ENCODE measurements at places on chromosomes 4 and X. TPM values are rescaled to one million over a fixed set of nuclear protein-coding genes. Genes with fewer than 3 reads are reported as not detected.

- DNase-seq, result no peak
Observed at GRCh38 chr4:101941816-101942358, 151.4 kb downstream of the BANK1 start.

GRCh38 chrX:16067886-16068515 lies 55.4 kb upstream of the GRPR start:
- no peak for DNase-seq

GRCh38 chr4:125010796-125011503 lies 298.4 kb upstream of the ANKRD50 start:
- DNase-seq, result no peak

GRCh38 chr4:73068491-73069337 lies 802 bp downstream of the COX18 start:
- DNase-seq, result peak; percentile 60

DNA sequence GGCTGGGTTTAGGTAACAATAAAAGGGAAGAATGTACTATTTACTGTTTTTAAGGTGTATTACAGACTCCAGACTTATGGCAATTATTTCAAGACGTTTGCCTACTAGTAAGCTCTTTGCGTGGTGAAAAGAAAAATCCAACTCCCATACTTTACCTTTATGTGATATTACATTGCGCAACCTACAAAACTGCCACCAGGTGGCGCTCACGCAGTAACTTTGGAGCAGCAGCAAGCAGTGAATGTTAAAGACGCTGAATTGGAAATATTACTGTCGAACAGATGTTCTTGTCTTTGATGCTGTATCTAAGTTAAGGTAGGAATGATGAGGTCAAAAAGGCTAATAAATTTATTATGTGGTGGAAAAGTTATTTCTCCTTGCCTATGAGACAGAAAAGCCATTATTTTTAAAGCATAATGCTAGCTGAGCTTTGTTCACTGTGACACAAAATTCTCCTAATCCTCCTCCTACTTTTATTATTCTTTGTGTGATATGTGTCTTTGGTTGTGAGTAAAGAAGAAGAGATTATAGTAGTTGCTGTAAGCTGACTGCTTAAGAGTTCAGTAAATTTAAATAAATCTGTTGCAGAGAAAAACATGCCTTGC lies 1099.8 kb upstream of the TENM3 start:
- DNase-seq, result peak; percentile 65

GRCh38 chrX:149937871-149938426 lies 342 bp downstream of the EOLA2 start:
- DNase-seq, result no peak

- DNase-seq, result no peak
Observed at GRCh38 chr4:150167054-150167453, 88.8 kb downstream of the DCLK2 start.

- no peak for DNase-seq
Observed at GRCh38 chr4:37757761-37758160, 68.7 kb upstream of the PGM2 start.

DNA sequence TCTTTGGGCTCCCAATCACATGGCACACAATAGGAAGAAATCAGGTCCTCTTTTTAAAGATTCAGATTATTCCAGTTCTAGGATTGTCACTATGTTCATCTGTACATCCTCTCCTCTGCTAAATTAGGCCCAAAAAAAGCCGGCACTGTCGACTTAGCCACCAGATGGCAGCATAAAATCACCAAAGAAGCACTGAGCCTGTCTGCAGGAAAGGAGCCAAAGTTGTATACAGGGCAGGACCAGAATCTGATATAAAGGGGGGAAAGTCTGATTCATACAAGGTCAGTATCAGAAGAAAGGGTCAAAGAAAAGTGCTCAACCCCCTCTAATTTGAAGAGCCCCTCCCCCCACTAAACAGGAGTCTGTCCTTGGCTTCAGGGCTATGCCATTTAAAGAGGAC lies 292.5 kb downstream of the CHIC1 start:
- DNase-seq, result peak; percentile 39

DNA sequence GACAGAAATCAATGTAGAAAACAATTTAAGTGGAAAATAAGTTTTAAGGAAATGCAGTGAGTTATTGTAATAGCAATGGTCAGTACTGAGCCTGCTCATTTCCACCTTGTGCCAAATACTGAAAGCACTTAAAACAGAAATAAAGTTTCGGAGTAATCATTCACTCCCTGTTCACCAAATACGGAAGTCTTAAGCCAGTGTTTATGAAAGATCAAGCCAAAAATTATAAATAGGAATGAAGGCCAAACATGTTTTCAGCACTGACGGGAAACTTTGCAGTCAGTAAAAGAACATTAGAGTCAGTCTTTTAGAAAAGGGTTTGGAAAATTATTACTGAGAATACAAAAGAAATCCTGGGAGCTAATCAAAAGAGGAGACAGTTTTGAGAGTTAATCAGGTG lies 178.6 kb downstream of the DMD start:
- DNase-seq, result no peak

- DNase-seq, result no peak
Observed at GRCh38 chr4:122783301-122784215, 43.1 kb upstream of the FGF2 start.

GRCh38 chr4:11602606-11603340 lies 174.1 kb upstream of the HS3ST1 start:
- no peak for DNase-seq

GRCh38 chr4:45971108-45971507 lies 152.7 kb downstream of the GABRG1 start:
- no peak for DNase-seq

DNA sequence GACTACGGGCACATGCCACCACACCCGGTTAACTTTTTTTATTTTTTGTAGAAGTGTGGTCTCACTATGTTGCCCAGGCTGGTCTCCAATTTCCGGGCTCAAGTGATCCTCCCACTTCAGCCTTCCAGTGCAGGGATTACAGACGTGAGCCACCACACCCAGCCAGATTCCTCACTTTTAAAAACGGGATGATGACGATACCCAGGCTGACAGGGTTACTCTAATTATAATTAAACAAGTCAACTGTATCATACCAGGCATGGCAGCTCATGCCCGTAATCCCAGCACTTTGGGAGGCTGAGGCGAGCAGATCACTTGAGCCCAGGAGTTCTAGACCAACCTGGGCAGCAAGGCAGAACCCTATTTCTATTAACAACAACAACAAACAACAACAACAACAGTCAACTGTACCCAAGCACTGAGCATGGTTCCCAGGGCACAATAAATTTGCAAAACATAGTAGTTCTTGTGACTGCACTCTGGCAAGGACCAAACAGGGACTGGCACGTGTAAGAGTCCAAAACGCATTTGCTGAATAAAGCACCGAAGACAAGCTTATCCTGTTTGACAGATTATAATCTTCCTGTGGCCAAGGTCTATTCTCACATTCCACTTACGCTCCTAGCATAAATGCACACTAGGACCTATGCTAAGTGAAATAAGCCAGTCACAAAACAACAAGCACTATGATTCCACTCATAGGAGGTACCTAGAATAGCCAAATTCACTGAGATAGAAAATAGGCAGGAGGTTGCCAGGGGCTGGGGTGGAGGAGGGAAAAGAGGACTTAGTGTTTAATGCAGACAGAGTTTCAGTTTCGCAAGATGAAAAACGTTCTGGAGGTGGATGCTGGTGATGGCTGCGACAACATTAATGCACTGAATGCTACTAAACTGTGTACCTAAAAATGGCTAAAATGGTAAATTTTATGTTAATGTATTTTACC lies 77.5 kb downstream of the IRF2 start:
- DNase-seq, result no peak

GRCh38 chr4:112735474-112735951 lies 98.6 kb downstream of the LARP7 start:
- no peak for DNase-seq

DNA sequence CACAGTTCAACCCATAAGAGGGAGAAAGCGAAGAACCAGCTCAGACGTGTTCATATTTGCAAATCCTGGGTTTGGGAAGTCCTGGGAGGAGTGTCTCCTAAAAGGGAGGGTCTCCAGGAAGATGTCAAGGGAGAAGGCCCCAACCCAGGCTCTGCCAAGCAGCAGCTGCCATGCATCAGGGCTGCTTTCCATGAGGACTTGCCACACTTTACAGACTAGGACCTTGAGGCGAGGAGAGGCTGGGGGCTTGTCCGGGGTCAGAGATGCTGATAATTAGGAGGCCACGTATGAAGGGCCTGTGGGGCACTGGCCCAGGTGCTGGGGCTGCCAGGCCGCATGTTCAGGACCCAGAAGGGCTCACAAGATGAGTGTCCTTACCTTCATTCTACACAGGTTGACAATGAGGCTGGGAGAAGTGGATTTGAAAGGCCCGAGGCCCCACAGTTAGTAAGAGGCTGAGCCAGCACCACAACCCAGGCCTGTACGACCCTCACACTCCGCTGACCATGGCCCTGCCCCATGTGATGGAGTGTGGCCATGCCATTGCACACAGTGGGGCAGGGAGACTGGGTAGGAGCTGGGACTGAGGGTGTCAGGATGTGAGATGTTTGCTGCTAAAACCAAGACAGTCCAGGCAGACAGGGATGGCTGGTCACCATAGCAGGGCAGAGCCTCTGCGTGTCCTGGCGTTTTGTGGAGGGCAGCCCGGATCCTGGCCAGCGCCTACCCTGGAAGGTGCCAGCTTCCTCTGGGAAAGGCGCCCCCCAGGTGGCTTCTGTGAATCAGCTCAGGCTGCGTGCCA lies 94.8 kb downstream of the PSAPL1 start:
- DNase-seq, result no peak

DNA sequence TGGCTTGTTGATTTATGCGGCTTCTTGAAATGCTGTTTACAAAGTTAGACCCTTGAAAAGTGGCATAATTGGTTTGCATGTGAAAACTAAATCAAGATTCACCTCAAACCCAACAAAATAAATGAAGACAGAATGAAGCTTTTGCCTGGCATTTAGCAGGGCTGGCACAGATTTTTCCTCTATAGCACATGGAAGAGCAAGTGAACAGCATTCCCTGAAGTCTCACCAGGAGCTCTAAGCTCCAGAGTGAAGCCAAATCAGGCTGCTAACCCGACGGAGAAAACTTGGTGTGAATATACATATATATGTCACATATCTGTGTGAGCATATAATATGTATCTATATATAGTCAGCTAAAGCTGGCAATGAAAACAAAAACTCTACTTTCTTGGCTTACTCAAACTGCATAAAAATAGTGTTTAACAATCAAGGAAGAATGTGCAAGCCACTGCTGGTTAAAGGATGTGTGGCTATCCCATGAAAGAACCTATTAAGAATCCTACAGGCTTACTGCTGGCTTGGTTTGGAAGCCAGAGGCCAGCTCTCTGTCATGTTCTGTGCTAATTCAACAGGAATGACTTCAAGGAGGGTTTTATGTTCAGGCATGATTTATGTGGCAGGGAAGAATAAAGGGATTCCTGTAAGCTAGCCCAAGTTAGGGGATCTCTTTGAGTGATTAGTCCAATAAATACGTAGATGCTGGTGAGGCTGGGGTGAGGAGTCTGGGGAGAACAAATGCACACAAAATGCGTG lies 69.9 kb downstream of the MFAP3L start:
- no peak for DNase-seq

GRCh38 chr4:67325791-67326190 lies 219.5 kb downstream of the CENPC start:
- DNase-seq, result no peak

- DNase-seq, result no peak
Observed at GRCh38 chr4:69589884-69590283, 49.6 kb downstream of the UGT2A2 start.

DNA sequence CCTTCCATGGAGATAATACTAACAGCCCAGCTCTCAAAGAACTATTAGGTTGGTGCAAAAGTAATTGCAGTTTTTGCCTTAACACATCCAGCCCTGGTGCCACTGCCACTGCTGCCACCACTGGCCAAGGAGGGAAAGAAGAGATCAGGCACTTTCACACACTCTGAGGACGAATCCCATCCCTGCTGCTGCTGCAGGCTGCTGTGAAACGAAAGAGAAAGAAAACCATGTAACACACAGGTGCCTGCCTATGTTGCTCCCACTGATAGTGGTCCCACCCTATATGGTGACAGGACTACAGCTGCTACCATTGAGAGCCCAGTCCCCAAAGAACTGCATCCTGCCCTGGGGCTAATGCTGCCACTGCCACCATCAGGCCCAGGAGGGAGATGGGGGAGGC lies 35.1 kb downstream of the TMLHE start:
- DNase-seq, result no peak

- DNase-seq, result peak; percentile 13
Observed at GRCh38 chr4:170229006-170229405, 139.2 kb upstream of the AADAT start.

- DNase-seq, result no peak
Observed at GRCh38 chrX:118499295-118499694, 3.7 kb downstream of the DOCK11 start.

DNA sequence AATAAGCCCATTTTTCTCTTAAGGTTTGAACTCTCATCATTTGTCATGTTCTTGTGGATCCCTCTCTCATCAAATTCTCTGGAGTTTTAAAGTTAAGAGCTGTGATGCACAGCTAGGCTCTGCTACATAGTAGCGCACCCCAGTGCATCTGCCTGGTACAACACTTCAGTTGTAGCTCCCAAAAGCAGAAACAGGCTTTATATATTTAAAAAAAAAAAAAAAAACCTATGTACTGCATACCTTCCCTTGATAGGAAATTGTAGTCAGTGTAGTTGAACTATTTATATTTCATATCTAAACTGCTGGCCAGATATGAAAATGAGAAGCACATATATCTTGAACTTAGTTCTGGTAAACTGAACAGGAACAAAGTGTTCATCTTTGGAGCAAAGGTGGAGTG lies 131.4 kb downstream of the KLHL13 start:
- DNase-seq, result no peak

DNA sequence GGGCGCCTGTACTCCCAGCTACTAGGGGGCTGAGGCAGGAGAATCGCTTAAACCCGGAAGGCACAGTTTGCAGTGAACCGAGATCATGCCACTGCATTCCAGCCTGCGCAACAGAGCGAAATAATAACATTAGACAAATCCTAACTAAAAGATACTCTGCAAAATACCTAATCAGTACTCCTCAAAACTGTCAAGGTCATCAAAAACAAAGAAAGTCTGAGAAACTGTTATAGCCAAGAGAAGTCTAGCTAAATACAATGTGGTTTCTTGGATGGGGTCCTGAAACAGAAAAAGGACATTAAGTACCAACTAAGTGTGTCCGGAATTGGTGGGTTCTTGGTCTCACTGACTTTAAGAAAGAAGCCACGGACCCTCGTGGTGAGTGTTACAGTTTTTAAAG lies 14.6 kb upstream of the ACSL4 start:
- no peak for DNase-seq

RHOXF2B gene
- not detected for polyA plus RNA-seq

EFHC2 gene
- polyA plus RNA-seq, result 8.1 TPM

SHOX gene
- polyA plus RNA-seq, result 0.08 TPM

SLC6A14 gene
- polyA plus RNA-seq, result 0.09 TPM

HPGD gene
- 60.2 TPM for polyA plus RNA-seq

KIAA1210 gene
- 1.3 TPM for polyA plus RNA-seq

FRG2 gene
- not detected for polyA plus RNA-seq

LRRC66 gene
- polyA plus RNA-seq, result 1.1 TPM

GPR34 gene
- polyA plus RNA-seq, result 4.5 TPM
